ENCODE measurements at places on chromosomes 1 and 21.

DNA sequence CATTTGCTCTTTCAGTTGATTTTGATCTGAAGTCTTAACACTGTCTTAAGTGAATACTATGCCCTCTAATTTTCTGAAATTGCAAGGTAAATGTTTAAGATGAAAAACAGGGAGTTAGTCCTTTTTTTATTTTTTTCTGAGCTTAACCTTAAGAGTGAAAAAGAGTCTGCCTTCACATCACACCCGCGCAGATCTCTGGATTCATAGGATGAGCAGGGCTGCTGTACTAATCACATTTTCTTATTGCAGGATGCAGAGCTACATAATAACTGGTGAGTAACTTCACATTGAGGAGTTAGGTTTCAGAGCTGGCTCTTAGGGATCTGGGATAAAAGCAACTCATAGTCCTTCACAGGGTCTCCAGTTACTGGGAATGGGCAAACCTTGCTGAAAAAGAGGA lies 188.7 kb upstream of the ATP1B1 start:
- no peak for DNase-seq

GRCh38 chr1:161482610-161483009 lies 22.6 kb upstream of the FCGR2A start:
- no peak for DNase-seq

GRCh38 chr21:44337941-44338895 lies 972 bp downstream of the CFAP410 start:
- peak; percentile 47 for DNase-seq

DNA sequence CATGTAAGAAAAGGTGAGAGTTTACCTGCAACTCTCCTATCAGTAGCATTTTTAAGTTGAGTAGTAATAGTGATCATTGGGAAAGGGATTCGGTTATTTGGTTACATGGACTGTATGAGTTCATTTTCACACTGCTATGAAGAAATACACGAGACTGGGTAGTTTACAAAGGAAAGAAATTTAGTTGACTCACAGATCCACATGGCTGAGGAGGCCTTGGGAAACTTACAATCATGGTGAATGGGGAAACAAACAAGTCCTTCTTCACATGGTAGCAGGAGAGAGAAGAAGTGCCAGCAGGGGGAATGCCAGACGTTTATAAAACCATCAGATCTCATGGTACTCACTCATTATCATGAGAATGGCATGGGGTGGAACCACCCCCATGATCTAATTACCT lies 59.3 kb upstream of the FBXO28 start:
- DNase-seq, result no peak

GRCh38 chr1:222935239-222935900 lies 120.5 kb downstream of the DISP1 start:
- no peak for DNase-seq

GRCh38 chr1:244210884-244211558 lies 159.9 kb downstream of the ZBTB18 start:
- DNase-seq, result no peak

DNA sequence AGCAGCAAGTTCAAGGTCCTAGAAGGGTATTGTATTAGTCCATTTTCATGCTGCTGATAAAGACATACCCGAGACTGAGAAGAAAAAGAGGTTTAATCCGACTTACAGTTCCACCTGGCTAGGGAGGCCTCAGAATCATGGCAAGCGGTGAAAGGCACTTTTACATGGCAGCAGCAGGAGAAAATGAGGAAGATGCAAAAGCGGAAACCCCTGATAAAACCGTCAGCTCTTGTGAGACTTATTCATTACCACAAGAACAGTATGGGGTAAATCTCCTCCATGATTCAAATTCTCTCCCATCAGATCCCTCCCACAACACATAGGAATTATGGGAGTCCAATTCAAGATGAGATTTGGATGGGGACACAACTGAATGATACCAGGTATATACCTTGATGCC lies 409.5 kb downstream of the NTNG1 start:
- DNase-seq, result no peak

DNA sequence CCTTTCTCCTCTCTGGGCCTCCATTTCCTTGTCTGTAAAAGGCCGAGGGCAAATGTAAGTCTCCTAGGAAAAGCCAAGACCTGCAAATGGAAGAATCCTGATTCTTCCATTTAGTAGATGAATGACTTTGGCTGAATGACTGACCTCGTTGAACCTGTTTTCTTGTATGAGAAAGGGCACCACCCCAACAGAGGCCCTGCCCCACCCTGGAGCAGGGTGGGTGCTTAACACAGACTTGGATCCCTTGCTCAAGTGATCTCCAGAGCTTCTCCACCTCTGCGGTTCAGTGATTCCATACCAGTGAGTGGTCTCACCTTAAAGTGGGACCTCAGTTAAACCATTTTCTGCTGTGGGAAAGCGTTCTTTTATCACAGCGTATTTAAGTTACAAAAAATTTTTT lies 39.0 kb upstream of the GUCA2B start:
- no peak for DNase-seq

- no peak for DNase-seq
These were observed 11.5 kb downstream of the RIMS3 start for GRCh38 chr1:40653851-40654537.

DNA sequence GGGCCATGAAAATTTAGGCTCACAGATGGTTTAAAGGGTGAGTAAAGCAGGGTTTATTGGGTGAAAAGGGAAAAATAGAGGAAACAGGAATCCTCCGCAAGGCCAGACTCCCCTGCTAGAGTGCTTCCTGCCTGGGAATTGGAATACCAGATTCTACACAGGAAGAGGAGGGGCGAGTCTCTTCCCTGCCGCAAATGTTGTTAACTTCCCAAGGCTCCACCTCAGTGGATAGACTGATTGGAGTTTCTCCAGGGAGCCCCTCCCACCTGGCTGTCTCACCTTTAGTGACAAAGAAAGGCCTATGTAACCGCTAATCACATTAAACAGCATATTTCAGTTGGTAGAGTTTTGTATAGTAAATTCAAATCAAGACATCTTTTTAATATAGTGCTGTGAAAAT lies 1450.1 kb downstream of the KCNT2 start:
- DNase-seq, result no peak

GRCh38 chr1:203641503-203641890 lies 14.9 kb downstream of the ATP2B4 start:
- DNase-seq, result no peak

DNA sequence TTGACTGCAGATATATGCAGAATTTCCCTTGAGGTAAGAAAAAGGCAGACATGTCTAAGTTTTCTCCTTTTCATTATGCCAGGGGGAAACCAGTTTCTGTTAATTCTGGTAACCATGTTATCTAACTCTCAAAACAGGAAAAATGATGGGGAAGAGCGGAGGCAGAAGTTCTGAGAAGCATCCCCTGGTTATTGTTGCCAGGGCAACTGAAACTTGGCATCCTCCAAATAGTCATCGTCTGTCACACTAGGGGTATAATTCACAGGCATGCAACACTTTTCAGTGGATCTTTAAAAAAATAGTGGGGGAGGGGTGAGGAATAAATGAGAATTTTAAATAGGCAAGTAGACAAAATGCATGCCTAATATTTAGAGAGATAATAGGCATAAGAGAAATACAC lies 715.3 kb upstream of the CXADR start:
- DNase-seq, result no peak

DNA sequence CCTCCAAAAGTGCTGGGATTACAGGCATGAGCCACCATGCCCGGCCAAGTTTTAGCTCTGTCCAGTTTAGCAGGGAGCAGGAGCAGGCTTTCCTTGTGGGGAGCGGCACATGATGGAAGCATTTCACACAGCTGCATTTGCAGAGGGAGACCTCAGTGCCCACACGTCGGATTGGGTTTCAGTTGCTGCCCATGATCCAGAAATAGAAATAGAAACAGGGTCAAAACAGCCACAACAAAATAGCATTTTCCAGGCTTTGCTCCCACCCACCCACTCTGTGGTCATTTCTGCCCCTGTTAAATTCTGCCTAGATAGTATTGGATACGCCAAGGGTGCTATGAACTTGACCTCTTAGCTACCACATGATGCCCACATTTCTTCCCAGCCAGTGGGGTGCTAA lies 128.4 kb downstream of the CNIH3 start:
- no peak for DNase-seq

DNA sequence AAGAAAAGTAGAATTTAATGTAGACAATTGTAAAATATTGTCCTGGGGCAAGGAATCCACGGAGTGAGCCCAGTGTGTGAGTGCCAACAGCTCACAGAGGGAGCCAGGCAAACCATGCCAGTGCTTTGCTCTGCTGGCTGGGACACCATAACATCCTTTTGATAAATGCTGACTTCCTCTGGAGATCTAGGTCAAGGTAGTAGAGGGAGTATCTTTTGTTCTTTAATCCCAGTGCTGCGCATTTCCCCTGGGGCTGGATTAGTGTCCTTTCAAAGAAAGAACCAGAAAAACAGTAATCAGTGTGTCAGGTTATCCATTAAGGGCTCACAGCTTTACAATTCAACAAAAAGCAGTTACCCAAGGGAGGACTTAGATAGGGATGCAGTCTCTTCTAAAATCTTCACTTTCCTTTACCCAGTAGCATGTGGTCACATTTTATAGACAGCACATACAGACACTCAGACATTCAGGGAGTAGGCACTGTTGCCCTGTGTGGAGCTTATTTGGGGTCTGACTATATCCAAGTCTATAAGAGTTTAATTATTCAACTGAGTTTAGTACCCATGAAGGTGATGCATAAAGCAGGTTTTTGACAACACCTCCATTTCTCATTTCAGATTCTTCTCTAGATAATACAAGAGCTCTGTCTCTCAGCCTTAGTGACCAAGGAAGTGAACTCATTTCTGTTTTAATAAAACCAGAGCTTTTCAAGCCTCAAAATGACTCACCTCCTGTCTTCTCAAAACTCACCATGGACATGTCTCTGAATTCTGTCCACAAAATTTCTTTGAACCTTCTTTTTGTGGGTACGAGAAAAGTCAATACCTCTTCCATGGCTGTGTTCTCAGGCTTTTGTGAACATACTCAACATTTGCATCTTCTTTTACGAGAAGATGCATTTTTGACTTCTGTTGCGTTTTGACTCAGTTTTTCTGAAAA lies 215.3 kb downstream of the BRINP2 start:
- DNase-seq, result no peak

- no peak for DNase-seq
These were observed 322 bp upstream of the OLIG1 start for GRCh38 chr21:33069645-33069993.

DNA sequence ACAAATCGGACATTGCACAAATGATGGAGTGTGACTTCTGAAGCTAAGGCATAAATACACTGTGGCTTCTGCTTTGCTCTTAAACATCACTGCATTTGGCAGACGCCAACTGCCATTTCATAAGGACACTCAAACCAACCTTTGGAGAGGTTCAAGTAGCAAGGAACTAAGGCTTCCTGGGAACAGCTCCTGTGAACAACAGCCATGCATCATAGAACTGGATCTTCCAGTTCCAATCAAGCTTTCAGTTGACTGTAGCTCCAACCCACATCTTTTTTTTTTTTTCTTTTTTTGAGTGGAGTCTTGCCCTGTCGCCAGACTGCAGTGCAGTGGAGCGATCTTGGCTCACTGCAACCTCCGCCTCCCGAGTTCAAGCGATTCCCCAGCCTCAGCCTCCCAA lies 10.7 kb upstream of the HUNK start:
- DNase-seq, result no peak

All from CD4-positive, alpha-beta T cell treated with Interleukin-12 subunit alpha and Interleukin-12 subunit beta, for 1 hour (primary cell).